Upper lobe of right lung (tissue), 1 donor: ENCODE measurements at places on chromosomes 1 and 21. TPM values are rescaled to one million over a fixed set of nuclear protein-coding genes. Genes with fewer than 3 reads are reported as not detected.

DNA sequence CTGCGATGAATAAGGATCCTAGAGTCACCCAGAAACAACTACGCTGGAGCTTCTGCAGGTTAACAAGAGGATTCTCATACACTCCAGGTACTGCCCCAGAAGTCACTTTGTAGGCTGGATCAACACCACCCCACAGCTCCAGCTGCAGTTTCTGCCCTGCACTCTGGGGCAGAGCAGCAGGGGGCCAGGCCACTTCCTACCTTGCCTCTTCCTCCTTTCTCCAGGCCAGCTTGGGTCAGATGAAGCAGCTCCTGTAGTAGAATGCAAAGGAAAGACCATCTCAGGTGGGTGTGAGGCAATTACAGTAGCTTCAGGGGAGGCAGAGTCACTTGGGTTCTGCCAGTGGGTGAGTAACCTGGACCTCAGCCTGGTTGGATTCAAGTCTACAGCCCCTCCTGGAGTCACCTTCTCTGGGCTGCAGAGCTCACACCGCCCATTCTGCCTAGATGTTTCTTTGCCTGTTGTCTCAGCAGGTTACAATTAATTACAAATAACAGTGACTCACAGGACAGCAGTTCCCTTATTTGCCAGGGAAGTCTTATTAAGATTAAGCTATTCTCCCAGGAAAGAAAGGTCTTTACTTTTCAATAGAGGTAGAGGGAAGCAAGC lies 24.4 kb upstream of the BCAR3 start:
- H3K27ac ChIP-seq: no peak overlapping the region
- no peaks in the 10 kb centered on the region for H3K36me3 ChIP-seq
- H3K4me1 ChIP-seq: peaks cover 31% of the 10 kb centered on the region
- no peaks in the 10 kb centered on the region for H3K27me3 ChIP-seq

GRCh38 chr1:186210258-186210657 lies 164.8 kb downstream of the TPR start:
- H3K36me3 ChIP-seq: no peaks in the 10 kb centered on the region
- DNase-seq: no peak
- H3K27ac ChIP-seq: no peak overlapping the region
- H3K4me3 ChIP-seq: no peak overlapping the region
- no peaks in the 10 kb centered on the region for H3K27me3 ChIP-seq

- H3K27me3 ChIP-seq: no peaks in the 10 kb centered on the region
- H3K27ac ChIP-seq: no peak overlapping the region
- H3K36me3 ChIP-seq: no peaks in the 10 kb centered on the region
- H3K4me1 ChIP-seq: no peaks in the 10 kb centered on the region
- H3K4me3 ChIP-seq: no peak overlapping the region
- no peak for DNase-seq
These were observed 29.3 kb downstream of the ERG start for GRCh38 chr21:38468989-38469388.

Gene MATN1
- not detected for total RNA-seq

- peak overlapping the region; percentile 58 for H3K27ac ChIP-seq
- H3K36me3 ChIP-seq: no peaks in the 10 kb centered on the region
- no peaks in the 10 kb centered on the region for H3K27me3 ChIP-seq
- DNase-seq: no peak
These were observed 4.3 kb upstream of the FGGY start for GRCh38 chr1:59292562-59292961.

Gene LCE2C
- total RNA-seq: not detected

GRCh38 chr1:179083533-179083932 lies 1.7 kb downstream of the TOR3A start:
- H3K36me3 ChIP-seq: peaks cover 24% of the 10 kb centered on the region
- no peak overlapping the region for H3K27ac ChIP-seq
- H3K27me3 ChIP-seq: no peaks in the 10 kb centered on the region
- H3K4me3 ChIP-seq: no peak overlapping the region

DNA sequence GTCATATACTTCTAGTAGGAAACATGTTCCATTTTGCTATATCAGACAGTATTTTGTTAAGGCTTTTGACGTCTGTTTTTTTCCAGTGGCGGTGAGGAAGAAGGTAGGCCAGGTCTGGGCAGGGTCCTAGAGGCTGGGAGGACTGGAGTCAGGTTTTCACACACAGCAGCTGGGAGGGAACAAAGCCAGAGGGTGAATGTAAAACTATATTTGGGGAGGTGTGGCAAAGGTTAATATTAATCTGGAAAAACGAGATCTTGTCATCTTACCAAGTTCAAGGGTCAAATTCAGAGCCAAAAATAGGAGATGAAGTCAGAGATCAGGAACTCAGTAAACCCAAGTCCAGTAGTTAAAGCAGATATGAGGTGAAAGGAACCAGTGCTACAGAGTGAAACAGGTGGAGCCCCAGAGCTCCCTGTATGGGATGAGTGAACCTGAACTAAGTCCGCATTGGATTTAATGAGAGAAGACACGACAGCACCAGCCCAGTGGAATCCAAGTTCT lies 10.7 kb upstream of the OTUD7B start:
- no peaks in the 10 kb centered on the region for H3K36me3 ChIP-seq
- no peak overlapping the region for H3K27ac ChIP-seq

GRCh38 chr1:167922023-167922422 lies 8.1 kb upstream of the ADCY10 start:
- no peak overlapping the region for H3K4me3 ChIP-seq
- no peaks in the 10 kb centered on the region for H3K27me3 ChIP-seq
- no peak for DNase-seq
- H3K27ac ChIP-seq: no peak overlapping the region
- peaks cover 20% of the 10 kb centered on the region for H3K36me3 ChIP-seq
- H3K4me1 ChIP-seq: no peaks in the 10 kb centered on the region

Gene CLEC20A
- total RNA-seq: not detected

- H3K4me3 ChIP-seq: no peak overlapping the region
- H3K27ac ChIP-seq: no peak overlapping the region
- H3K36me3 ChIP-seq: no peaks in the 10 kb centered on the region
- no peaks in the 10 kb centered on the region for H3K4me1 ChIP-seq
- no peak for DNase-seq
These were observed 657.4 kb downstream of the AJAP1 start for GRCh38 chr1:5311634-5312292.

DNA sequence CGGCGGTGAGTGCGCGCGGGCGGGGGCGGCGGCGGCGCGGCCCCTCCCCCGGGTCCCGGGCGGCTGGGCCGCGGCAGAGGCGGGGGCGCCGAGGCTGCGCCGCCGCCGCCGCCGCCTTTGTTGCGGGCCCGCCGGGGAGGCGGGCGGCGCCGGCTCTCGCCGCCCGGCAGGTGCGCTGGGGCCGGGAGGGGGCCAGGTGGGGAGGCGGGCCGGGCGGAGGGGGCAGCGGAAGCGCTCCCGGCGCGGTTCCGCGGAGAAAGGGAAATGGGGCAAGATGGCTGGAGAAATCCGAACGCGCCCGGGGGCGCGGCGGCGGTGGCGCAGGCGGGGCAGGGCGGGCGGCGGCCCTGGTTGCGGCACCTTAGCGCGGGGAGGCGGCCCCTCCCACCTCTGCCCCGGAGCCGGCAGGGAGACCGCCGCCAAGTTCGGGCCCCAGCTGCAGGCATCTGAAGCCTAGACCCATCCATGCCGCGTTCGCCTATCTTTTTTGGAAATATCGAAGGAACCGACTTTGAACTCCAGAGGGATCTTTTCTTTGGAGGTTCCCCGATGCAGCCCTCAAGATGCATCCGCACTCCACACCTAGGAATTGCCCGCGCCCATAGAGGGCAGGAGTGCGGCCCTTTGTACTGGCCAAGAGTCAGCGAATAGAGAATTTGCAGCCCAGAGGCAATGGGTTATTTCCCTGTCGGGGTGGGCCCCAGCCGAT lies 479 bp downstream of the POGK start:
- peak; percentile 88 for DNase-seq
- peak overlapping the region; percentile 70 for H3K4me3 ChIP-seq
- H3K4me1 ChIP-seq: peaks cover 55% of the 10 kb centered on the region
- H3K27me3 ChIP-seq: no peaks in the 10 kb centered on the region
- H3K27ac ChIP-seq: peak overlapping the region; percentile 98

DNA sequence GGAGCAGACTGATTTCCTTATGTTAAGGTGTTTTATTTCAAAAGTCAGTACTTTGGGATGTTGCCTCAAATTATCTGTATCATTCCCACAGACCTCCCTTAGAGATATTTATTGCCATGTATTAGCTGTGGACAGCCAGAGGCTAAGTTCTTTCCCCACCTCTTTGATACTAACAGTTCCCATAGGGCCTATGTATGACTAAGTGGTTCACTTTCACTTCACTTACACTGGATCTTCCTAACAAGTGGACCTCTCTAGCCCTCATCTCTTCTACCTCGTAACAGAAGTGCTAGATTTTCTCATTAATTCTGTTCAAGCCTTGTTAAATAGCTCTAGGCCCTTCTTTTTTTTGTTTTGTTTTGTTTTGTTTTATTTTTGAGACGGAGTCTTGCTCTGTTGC lies 6.2 kb downstream of the TRAF5 start:
- no peak overlapping the region for H3K27ac ChIP-seq
- H3K27me3 ChIP-seq: no peaks in the 10 kb centered on the region
- H3K4me1 ChIP-seq: peaks cover 20% of the 10 kb centered on the region
- no peaks in the 10 kb centered on the region for H3K36me3 ChIP-seq
- H3K4me3 ChIP-seq: no peak overlapping the region
- DNase-seq: no peak

DNA sequence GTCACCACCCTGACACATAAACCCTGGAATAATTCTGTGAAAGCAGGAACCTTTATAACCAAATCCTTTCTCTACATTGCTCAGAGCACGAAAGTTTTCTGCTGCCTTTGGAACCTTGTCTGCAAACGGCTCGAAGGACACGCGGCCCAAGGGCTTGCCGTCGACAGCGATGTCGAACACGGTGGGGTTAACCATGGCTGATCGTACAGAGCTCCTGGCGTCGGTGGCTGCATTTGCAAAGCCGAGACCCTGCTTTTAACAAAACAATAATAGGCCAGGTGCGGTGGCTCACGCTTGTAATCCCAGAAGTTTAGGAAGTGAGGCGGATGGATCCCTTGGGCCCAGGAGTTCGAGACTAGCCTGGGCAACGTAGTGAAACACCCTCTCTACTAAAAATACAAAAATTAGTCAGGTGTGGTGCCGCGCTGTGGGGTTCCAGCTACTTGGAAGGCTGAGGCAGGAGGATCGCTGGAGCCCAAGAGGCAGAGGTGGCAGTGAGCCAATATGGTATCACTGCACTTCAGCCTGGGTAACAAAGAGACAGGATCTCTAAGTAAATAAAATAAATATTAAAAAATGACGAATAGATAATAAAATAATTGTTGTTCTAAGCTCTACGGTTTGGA lies 2.2 kb upstream of the EIF2B3 start:
- H3K4me1 ChIP-seq: peaks cover 9% of the 10 kb centered on the region
- no peak for DNase-seq
- H3K27me3 ChIP-seq: no peaks in the 10 kb centered on the region

DNA sequence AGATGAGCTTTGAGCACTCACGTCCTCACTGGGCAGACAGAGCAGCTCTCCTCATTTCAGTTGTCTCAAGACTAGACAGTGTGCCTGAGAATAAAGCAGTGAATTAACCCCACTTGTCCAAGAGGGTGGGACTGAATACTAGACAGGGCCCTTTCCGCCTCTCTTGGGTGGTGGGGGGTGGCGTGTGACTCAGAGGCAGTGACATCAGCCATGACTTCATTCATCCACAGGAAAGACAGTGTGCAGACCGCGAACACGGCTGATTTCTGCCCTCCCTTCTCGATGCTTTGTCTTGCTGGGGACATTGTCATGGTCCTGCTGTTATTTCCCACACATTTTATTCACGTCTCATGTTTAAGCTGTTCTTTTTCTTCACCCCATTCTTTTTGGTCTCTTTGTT lies 64.9 kb downstream of the FGGY start:
- no peaks in the 10 kb centered on the region for H3K27me3 ChIP-seq
- H3K36me3 ChIP-seq: no peaks in the 10 kb centered on the region
- H3K4me1 ChIP-seq: no peaks in the 10 kb centered on the region

Gene TMOD4
- not detected for total RNA-seq

- H3K4me3 ChIP-seq: no peak overlapping the region
- no peak for DNase-seq
- no peaks in the 10 kb centered on the region for H3K4me1 ChIP-seq
- peaks cover 9% of the 10 kb centered on the region for H3K36me3 ChIP-seq
- H3K27me3 ChIP-seq: no peaks in the 10 kb centered on the region
These were observed 61.2 kb downstream of the MPZL1 start for GRCh38 chr1:167782946-167783345.

- no peaks in the 10 kb centered on the region for H3K36me3 ChIP-seq
- H3K27ac ChIP-seq: no peak overlapping the region
- no peaks in the 10 kb centered on the region for H3K27me3 ChIP-seq
- no peak overlapping the region for H3K4me3 ChIP-seq
- H3K4me1 ChIP-seq: peaks cover 5% of the 10 kb centered on the region
These were observed 4.1 kb upstream of the BTG3 start for GRCh38 chr21:17616831-17617230.

DNA sequence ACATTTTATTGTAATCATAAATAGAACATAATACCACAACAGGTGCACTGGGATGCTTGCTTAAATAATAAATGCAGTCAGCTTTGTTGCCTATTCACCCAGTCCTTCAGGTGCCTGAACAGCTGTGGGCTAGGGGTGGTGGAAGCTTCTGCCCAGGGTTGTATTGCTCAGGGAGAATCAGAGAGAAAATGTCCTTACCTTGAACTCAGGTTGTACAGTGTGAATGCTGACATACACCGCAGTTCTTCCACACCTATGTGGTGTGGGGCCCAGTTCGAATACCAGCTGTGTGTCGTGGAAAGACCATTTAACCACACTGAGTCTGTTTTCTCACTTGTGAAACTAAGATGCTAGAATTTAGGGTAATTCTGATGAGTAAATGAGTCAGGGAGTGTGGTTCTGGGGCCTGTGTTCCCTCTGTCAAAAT lies 115.7 kb upstream of the ATP1A1 start:
- no peak overlapping the region for H3K4me3 ChIP-seq
- H3K27ac ChIP-seq: no peak overlapping the region
- no peaks in the 10 kb centered on the region for H3K27me3 ChIP-seq
- DNase-seq: no peak
- no peaks in the 10 kb centered on the region for H3K36me3 ChIP-seq

DNA sequence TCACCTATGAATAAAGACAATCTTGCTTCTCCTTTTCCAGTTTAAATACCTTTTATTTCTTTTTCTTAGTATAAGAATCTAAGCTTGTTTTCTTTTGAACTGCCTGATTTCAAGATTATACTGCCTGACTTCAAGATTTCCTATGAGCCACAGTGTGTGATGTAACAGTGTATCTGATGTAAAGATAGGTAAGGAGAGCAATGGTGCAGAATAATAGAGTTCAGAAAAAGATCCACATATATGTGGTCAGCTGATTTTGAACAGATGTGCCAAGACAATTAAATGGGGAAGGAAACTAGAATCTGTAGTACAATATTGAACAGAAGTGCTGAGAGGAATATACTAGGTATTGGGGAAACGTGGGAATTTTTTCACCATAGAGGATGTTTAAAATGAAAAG lies 21.0 kb downstream of the EXO1 start:
- H3K4me3 ChIP-seq: no peak overlapping the region
- no peak for DNase-seq
- H3K36me3 ChIP-seq: no peaks in the 10 kb centered on the region
- H3K27ac ChIP-seq: no peak overlapping the region
- H3K4me1 ChIP-seq: no peaks in the 10 kb centered on the region
